Epithelial cell of prostate (primary cell): ENCODE measurements at places on chromosomes 11 and 22.
A peak's percentile ranks its signal among the peaks of the same experiment; 100 is the strongest.

GRCh38 chr11:34728609-34729008 lies 107.7 kb downstream of the EHF start:
- no peak for DNase-seq

DNA sequence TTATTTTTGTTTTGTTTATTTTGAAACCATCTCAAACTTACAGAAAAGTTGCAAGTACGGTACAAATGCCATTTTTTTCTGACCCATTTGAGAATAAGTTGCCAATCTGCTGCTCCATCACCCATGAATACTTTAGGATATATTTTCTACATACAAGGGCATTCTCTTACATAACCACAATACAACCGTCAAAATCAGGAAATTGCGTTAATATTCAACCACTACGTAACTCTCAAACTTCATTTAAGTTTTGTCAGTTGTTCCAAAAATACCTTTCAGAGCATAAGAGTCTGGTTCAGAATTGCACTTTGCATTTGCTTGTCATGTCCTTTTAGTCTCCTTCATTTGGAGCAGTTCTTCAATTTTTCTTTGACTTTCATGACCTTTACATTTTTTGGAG lies 194.3 kb upstream of the BDNF start:
- no peak for DNase-seq

DNA sequence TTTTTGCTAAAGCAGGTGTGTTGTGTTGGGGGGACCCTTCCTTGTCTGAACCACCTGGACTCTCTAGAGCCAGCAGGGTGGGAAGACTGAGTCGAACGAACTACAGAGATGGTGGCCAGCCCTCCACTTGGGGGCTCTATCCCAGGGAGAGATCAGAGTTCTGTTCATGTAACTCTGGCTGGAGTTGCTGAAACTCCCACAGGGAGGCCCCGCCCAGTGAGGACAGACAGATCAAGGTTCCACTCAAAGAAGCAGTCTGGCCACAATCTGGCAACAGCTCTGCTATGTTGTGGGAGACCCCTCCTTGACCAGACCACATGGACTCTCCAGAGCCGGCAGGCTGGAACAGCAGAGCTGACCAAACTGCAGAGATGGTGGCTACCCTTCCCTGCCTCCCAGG lies 20.2 kb upstream of the OR5AK2 start:
- DNase-seq, result no peak

GRCh38 chr11:76752321-76753143 lies 30.6 kb upstream of the TSKU start:
- no peak for DNase-seq

DNA sequence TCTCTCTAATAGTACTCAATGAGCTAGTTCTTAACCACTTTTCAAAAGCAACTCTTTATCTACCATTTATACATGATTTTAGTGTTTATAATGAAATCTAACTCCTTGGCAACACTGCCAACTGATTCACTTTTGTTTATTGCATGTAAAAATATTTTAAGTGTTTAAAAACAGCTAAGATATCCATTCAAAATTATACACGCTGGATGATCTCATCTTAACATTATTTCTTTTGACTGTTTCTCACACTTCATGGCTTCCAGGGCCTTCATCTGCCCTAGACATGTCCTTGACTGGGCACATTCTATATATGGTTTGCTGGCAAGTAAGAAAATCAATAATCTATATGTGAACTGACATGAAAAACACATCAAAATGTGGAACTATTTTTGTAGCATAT lies 414.6 kb upstream of the LUZP2 start:
- no peak for DNase-seq

DNA sequence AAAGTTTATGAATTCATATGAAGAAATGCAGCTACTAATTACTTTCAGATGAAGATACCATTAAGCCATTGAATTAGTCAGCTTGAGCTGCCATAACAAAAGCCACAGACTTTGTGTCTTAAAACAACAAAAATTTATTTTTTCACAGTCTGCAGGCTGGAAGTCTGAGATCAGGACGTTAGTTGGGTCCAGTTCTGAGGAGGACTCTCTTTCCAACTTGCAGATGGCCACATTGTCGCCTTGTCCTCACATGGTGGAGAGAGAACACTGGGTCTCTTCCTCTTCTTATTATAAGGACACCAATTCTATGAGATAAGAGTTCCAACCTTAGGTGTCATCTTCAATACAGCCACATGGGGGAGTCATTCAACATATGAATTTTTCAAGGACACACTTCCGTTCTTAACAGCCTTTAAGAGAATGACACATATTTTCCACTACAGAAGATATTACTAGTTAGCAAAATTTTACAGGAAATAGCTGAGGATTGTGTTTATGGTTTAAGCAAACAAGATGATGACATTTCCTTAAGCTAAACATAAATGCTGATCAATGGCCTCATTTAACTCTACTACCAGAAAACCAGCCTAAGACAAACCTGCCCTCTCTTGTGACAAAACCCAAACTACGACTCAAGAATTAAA lies 56.0 kb downstream of the DCUN1D5 start:
- DNase-seq, result peak; percentile 39

DNA sequence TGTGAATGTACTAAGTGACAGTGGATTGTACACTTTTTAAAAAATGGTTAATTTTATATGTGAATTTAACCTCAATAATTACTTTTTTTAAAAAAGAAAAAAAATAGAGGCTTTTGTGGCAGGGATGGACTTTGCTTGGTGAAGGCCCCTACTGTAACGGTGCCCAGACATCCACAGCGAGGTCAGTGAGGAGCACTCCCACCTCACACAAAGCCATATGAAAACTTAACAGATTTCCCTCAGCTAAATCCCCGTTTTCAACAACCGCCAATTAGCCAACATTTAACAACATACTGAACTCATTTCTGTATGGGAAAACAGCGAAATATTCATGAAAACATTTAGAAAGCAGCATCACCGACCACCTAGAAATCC lies 642 bp upstream of the C11orf58 start:
- no peak for DNase-seq

- DNase-seq, result peak; percentile 39
Observed at GRCh38 chr11:69948256-69949141, 129.3 kb upstream of the FGF3 start.

DNA sequence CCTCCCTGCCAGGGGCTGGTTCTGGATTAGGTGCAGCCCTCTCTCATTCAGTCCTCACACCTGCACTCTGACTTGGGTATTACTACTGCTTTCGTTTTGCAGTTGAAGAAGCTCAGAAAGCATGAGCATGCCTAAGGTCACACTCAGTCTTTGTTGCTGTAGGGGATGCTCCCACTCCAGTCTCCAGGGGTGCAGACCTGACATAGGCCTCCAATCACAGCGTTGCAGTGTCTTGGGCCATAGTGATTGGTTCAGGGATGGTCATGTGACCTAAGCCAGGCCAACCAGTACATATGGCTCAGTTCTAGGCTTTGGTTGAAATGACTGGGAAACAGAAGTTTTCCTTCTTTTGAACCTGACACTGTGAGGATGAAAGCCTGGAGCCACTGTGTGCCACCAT lies 61.7 kb downstream of the FBXO7 start:
- DNase-seq, result no peak

GRCh38 chr11:86183694-86184093 lies 60.9 kb upstream of the EED start:
- no peak for DNase-seq

DNA sequence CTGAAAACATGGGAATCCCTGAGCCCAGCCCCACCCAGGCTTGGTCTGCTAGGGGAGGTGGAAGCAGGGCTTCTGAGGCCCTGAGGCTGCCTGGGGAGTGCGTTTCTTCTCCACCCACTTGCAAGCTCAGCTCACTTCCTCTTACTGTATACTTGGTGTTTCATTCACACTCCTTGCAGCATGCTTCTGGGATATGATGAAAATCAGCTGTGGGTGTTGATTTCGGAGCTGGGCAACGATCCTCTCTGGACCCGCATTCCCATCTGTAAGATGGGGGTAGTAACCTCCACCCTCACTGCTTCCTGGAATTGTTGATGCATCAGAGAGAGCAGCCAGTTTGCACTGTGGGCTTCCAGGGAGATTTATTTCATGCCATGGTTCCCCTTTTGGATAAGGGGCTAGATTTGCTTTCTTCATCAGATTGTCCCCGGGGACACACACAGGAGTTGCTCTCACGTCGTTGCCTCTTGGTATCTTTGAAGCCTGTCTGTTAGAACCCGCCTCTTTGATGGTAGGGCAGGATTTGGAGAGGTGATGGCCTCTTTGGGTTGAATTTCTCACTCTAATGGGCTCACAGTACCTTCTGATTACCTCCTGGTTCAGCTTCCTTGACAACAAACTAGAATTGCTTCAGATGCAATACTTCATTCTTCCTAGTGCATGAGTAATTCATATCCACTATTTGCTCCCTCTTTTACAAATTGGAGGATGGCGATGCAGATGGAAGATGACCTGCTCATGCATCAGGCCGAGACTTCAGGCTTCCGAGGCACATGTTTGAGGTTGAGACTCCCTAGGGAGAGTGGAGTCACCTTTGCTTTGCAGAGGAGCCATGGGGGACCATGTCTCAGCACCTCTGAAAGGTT lies 40.4 kb downstream of the BCR start:
- DNase-seq, result no peak

DNA sequence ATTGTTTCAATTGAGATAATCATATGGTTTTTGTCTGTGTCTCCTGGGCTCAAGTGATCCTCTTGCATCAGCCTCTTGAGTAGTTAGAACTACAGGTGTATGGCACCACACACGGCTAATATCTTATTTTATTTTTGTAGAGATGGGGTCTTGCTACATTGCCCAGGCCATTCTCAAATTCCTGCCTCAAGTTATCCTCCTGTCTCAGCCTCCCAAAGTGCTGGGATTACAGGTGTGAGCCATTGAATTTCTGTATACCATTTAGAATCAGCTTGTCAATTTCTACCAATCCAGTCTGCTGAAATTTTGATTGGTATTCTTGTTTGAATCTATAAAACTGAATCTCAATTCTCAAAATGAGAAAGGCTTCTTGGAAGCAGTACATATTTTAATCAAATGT lies 10.4 kb upstream of the KAT5 start:
- DNase-seq, result no peak

- no peak for DNase-seq
Observed at GRCh38 chr11:29279716-29280115, 737.1 kb downstream of the KCNA4 start.

DNA sequence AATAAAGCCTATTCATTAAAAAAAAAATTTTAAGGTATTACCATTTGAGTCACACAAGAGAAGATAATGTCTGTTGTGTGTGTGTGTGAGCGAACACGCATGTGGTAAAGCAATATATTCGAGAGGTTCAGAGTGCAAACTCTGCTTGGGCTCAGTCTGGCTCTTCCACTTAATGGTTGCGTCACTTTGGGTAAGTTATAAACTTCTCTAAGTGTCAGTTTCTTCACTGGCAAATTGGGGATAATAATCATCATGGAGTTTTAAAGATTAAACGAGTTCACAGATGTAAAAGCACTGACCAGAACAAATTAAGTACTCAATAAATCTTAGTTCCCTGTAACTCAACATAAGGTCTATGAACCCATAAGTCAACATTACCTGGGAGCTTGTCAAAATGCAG lies 37.0 kb downstream of the SIK3 start:
- DNase-seq, result no peak

DNA sequence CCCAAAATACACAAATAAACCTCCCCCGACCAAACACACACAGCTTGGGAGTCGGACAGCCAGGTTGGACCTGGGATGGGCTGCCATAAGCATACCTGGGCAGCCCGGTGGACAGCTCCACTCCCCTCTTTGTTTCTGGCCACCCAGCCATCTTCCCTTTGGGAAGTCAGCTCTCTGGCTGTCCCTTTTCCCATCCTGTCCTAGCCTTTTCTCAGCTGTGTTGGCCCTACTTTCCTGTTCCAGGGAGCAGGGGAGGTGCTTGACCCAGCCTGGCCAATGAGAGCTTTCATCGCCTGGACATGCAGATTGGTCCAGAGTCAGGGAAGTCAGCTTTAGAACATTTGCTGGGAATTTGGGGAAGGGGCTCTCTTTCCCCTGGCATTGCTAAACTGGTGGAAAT lies 68.7 kb upstream of the NECTIN1 start:
- DNase-seq, result no peak

DNA sequence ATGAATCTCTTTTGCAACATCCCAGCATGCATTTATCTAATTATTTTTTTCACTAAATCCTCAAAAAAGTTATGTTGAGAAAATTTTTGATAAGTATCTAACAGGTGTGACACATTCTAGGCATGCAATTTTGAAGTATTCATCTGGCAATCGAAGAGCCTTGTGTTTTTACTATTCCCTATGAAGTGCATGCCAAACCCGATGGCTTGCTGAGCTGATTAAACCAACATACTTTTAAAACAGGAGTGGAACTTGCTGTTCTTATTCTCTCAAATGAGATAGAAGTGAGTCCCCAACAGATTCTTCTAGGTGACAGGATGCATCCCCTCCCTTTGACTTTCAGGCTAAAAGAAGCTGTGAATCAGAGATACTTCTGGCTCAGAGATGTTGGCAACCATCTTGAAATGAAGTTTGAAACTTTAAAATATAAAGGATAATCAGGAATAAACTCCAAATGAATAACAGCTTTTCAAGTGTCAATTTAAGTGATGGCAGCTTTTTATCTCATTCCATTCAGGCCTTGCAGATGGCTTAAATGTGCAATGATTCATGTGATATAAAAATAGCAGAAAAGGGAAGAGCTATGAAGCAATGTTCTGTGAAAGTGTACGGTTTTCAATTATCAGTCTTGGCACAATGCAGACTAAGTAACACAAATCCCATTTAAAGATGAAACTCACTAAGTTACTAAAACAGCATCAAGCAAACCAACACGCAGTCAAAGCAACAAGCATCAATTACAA lies 67.7 kb downstream of the APOL5 start:
- DNase-seq, result no peak
